ENCODE measurements at places on chromosomes 16 and 17.
A peak's percentile ranks its signal among the peaks of the same experiment; 100 is the strongest.

- no peaks in the 10 kb centered on the region for H3K4me1 ChIP-seq
- H3K4me3 ChIP-seq = no peak overlapping the region
- peaks cover 15% of the 10 kb centered on the region for H3K27me3 ChIP-seq
- H3K27ac ChIP-seq = no peak overlapping the region
- DNase-seq = no peak
Measured at GRCh38 chr16:26772503-26772902, 294.2 kb upstream of the C16orf82 start.

GRCh38 chr16:85348911-85349334, 236.7 kb upstream of the CIBAR2 start:
- no peaks in the 10 kb centered on the region for H3K36me3 ChIP-seq
- H3K4me1 ChIP-seq = peaks cover 46% of the 10 kb centered on the region
- H3K27me3 ChIP-seq = no peaks in the 10 kb centered on the region
- DNase-seq = no peak

DNA sequence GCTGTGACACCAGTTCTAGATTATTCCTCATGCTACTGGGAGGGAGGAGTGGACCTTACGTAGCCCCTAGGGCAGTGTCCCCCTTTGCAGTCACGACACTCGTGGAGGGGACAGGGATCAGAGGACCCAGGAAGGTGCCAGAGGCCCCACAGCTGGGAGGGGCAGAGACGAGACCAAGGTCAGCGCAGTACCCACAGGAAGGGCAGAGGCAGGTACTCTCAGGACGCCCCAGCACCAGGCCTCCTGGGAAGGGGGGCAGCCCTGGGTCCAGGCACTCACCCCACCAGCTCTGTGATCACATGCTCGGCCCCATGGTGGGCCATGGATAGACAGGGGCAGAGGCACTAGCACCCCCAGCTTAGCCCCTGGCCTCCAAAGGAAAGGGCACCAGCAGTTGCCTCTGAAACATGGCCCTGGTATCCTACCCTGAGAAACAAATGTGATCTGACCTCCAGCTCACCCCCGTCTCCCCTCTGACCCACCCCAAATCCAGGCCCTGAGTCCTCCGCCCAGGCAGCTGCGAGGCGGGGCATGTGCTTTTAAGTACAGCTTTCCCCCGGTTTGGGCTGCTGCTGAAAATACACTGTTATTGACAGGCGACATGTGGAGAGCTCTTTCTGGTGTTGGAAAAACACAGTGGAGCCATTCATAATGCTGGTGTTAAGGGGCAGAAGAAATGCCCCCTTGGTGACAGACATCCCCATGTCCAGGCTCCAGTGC, 361.9 kb downstream of the C16orf95 start:
- no peak for DNase-seq
- H3K27me3 ChIP-seq = peaks cover 57% of the 10 kb centered on the region
- no peak overlapping the region for H3K27ac ChIP-seq
- H3K4me1 ChIP-seq = peaks cover 4% of the 10 kb centered on the region
- no peak overlapping the region for H3K4me3 ChIP-seq

- no peaks in the 10 kb centered on the region for H3K36me3 ChIP-seq
- DNase-seq = no peak
- H3K27me3 ChIP-seq = no peaks in the 10 kb centered on the region
Measured at GRCh38 chr16:26733710-26734109, 333.0 kb upstream of the C16orf82 start.

DNA sequence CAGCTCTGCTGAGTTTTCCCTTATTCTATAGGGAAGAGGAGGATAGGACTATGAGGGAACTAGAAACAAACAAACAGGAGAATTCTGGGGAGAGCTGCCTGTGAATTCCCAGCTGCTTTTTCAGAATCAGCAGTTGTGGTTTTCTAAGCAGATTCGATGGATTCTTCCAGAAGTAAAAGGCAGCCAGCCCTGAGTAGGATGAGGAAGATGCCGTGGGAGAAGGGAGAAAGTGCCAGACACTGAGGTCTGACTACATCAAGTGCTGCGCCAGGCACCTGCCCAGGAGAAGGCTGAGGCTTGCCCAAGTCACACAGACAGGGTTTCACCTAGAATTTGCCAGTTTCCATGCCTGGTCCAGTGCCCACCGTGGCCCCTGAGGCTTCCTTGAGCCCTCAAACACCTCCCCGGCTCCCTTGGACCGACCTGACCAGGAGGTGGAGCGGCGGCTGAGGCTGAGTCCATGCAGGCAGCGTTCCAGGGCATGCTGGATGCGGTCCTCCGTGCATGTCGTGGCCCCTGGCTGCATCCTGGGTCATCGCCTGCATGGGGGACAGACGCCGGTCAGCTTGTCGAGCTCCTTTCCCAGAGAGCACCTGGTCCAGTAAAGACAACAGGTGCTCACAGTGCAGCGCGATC, 43.6 kb upstream of the PIK3R6 start:
- peaks cover 17% of the 10 kb centered on the region for H3K27me3 ChIP-seq
- H3K4me1 ChIP-seq = no peaks in the 10 kb centered on the region
- no peak overlapping the region for H3K4me3 ChIP-seq
- DNase-seq = no peak
- H3K36me3 ChIP-seq = no peaks in the 10 kb centered on the region

DNA sequence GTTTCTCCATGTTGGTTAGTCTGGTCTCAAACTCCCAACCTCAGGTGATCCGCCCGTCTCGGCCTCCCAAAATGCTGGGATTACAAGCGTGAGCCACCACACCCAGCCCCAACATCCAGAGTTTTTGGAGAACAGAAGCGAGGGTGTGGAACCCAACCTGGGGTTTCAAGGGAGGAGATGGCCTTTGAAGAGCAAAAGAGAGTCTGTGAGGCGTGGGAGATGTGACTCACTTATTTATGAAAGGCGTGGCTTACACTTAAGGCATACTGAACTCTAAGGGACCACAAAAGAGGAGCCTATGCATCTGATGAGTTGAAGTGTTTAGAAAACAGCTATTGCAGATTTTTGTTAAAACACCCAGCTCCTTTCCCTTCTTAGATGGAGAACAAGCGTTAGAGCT, 18.9 kb downstream of the ARSG start:
- no peak overlapping the region for H3K27ac ChIP-seq
- no peaks in the 10 kb centered on the region for H3K27me3 ChIP-seq
- no peak overlapping the region for H3K4me3 ChIP-seq
- no peaks in the 10 kb centered on the region for H3K36me3 ChIP-seq
- peaks cover 11% of the 10 kb centered on the region for H3K4me1 ChIP-seq
- DNase-seq = no peak

- no peak overlapping the region for H3K4me3 ChIP-seq
- no peaks in the 10 kb centered on the region for H3K27me3 ChIP-seq
- H3K27ac ChIP-seq = peak overlapping the region; percentile 65
Measured at GRCh38 chr17:45123930-45124796, 8.2 kb downstream of the PLCD3 start.

GRCh38 chr16:59698346-59699020, 964.4 kb upstream of the GOT2 start:
- no peaks in the 10 kb centered on the region for H3K36me3 ChIP-seq
- no peak for DNase-seq
- no peak overlapping the region for H3K27ac ChIP-seq
- H3K27me3 ChIP-seq = no peaks in the 10 kb centered on the region
- no peak overlapping the region for H3K4me3 ChIP-seq

- no peak overlapping the region for H3K27ac ChIP-seq
- no peaks in the 10 kb centered on the region for H3K27me3 ChIP-seq
- no peak for DNase-seq
Measured at GRCh38 chr17:66406701-66407644, 104.6 kb downstream of the PRKCA start.

GRCh38 chr16:88719267-88719932, 13.1 kb downstream of the CTU2 start:
- no peak overlapping the region for H3K27ac ChIP-seq
- H3K27me3 ChIP-seq = no peaks in the 10 kb centered on the region

- H3K27ac ChIP-seq = no peak overlapping the region
- no peak overlapping the region for H3K4me3 ChIP-seq
- no peak for DNase-seq
- H3K27me3 ChIP-seq = no peaks in the 10 kb centered on the region
- peaks cover 14% of the 10 kb centered on the region for H3K36me3 ChIP-seq
Measured at GRCh38 chr17:83024218-83024971, 55.0 kb upstream of the METRNL start.

DNA sequence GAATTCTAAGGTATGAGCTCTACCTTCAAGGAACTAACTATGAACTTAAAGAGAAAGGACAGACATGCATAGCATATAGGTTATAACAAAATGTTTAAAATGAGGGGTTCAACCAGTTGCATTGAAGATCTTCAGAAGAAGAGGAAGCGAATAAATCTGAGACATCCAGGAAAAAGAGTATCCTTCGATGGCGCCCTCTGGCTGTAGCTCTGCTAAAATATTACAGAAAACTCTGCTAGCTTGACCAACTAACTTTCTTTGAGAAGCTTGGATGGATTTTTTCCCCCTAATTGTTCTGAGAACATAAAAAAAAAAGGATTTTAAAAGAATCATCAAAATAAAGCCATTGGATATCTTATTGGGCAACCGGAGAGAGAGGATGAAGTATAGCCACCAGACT, 659.9 kb upstream of the SOX9 start:
- DNase-seq = no peak
- peaks cover 11% of the 10 kb centered on the region for H3K4me1 ChIP-seq
- H3K36me3 ChIP-seq = no peaks in the 10 kb centered on the region
- H3K4me3 ChIP-seq = no peak overlapping the region
- H3K27ac ChIP-seq = no peak overlapping the region

DNA sequence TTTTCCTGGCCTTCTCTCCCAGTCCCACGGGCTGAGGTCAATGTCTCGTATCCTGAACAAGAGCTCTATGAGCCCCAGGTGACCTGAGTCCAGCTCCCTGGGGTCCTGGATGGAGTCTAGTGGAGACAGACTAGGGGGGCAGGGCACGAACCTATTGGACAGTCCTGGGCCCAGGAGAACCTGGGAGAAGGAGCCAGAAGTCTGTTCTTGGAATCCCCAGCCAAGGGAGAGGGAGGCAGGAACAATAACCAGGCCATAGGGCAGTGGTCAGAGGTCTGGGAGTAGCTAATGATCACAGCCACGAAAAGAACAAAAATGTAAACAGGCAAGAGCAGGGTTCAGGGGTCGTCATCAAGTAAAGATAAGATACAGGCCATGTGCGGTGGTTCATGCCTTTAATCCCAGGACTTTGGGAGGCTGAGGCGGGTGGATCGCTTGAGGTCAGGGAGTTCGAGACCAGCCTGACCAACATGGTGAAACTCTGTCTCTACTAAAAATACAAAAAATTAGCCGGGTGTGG, 60.8 kb downstream of the COPRS start:
- no peak overlapping the region for H3K27ac ChIP-seq
- DNase-seq = no peak
- no peaks in the 10 kb centered on the region for H3K36me3 ChIP-seq

DNA sequence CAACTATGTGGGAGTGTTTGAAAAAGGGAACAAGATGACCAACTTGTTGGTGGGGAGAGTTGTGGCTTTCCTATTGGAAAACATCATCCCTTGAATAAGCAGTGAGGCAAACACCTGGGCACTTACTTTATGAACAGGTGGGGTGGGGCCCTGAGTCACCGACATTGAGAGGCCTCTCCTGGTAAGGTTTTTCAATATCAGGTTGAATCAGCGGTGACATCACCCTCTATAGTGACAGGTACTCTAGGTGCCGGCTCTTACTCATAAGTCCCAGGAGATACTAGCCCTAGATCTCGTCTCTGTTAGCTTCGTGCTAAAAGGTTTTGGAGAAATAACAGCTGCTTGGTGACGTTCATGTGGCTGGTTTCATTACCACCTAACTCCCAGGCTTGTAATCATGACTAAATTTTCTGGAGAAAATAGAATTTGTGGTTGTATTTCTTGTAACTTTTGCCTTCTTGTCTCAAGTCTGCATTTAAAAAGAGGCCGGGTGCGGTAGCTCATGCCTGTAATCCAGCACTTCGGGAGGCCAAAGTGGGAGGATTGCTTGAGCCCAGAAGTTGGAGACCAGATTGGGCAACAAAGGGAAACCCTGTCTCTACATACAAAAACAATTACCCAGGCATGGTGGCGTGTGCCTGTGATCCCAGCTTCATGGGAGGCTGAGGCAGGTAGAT, 19.3 kb downstream of the CDH1 start:
- H3K27me3 ChIP-seq = no peaks in the 10 kb centered on the region
- H3K4me3 ChIP-seq = no peak overlapping the region
- no peak for DNase-seq
- peaks cover 45% of the 10 kb centered on the region for H3K4me1 ChIP-seq
- H3K36me3 ChIP-seq = no peaks in the 10 kb centered on the region

GRCh38 chr17:66898536-66898935, 63.6 kb downstream of the CACNG5 start:
- no peaks in the 10 kb centered on the region for H3K36me3 ChIP-seq
- H3K27ac ChIP-seq = no peak overlapping the region
- peaks cover 13% of the 10 kb centered on the region for H3K27me3 ChIP-seq
- no peaks in the 10 kb centered on the region for H3K4me1 ChIP-seq
- H3K4me3 ChIP-seq = no peak overlapping the region
- DNase-seq = no peak

GRCh38 chr17:70089513-70090148, 14.6 kb downstream of the KCNJ16 start:
- DNase-seq = no peak
- H3K4me1 ChIP-seq = no peaks in the 10 kb centered on the region
- no peak overlapping the region for H3K27ac ChIP-seq
- H3K27me3 ChIP-seq = no peaks in the 10 kb centered on the region
- no peak overlapping the region for H3K4me3 ChIP-seq

DNA sequence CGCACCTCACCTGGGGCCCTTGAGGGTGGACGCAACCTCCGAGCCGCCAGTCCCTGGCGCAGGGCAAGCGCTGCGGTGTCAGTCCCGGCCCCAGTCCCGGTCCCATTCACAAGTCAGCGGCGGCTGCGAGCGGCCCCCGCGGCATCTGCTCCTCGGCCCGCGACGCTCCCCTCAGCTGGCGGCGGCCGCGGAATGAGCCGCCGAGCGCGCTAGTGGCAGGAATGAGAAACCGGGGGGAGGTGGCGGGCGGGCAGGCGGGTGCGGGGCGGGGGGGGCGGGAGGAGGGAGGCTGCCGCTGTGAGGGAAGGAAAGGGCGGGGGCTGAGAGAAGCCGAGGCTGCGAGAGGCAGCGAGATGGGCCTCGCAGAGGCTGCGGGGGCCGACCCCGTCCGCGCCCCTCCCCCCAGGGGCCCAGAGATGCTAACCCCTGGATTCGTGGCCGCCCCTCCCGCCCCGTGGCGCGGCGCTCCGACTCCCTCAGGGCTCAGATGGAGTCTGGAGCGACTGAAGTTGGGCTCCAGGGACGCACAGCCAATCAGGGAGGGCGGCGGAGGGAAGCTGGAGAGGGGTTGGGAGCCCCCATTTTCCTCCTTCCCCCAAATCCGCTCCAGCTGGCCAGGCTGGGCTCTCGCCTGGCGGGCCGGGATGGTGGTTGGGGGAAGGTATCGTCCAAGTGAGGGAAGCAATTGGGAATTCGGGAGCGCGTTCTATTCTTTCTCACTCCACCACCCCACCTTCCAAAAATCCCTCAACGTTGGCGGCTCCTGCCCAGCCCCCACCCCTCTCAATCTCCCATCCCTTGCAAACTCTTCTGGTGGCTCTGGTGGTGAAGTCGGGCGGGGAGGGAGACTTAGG, at the start of gene CDH11:
CDH11 (minus strand) TSS at position 194 of the 854 bp plus-strand sequence. CDS start 117,194 bp downstream, outside the sequence.
- DNase-seq = peak; percentile 73
- peak within 1 kb of the TSS; percentile 69 for H3K4me3 ChIP-seq
- H3K4me1 ChIP-seq = peaks cover 39% of the 10 kb centered on the region
- no peaks in the 10 kb centered on the region for H3K36me3 ChIP-seq
- peak within 1 kb of the TSS; percentile 88 for H3K27ac ChIP-seq
- peaks cover 43% of the 10 kb centered on the region for H3K27me3 ChIP-seq

GRCh38 chr16:58157951-58158540, 28.9 kb upstream of the CFAP20 start:
- no peaks in the 10 kb centered on the region for H3K4me1 ChIP-seq
- no peak for DNase-seq
- H3K36me3 ChIP-seq = peaks cover 37% of the 10 kb centered on the region
- no peak overlapping the region for H3K4me3 ChIP-seq
- no peak overlapping the region for H3K27ac ChIP-seq
